ENCODE measurements at places on chromosomes 3 and 15. TPM values are rescaled to one million over a fixed set of nuclear protein-coding genes. Genes with fewer than 3 reads are reported as not detected.

Gene MAPK6
- 73.9 TPM for total RNA-seq

Gene SYNPR
- not detected for total RNA-seq

Gene C3orf20
- not detected for total RNA-seq

Gene SLC22A13
- total RNA-seq: 0.29 TPM

Gene RTP1
- not detected for total RNA-seq

Gene PBRM1
- total RNA-seq: 51.4 TPM

Gene ALPK3
- 0.12 TPM for total RNA-seq

Gene ZCWPW2
- 0.20 TPM for total RNA-seq

Gene ITGA11
- 90.7 TPM for total RNA-seq

Gene CFAP100
- total RNA-seq: not detected

Gene MBD4
- total RNA-seq: 37.5 TPM

Gene CASR
- total RNA-seq: not detected

Gene TRPM1
- total RNA-seq: not detected

Gene SKOR1
- total RNA-seq: not detected

Gene PYGO1
- total RNA-seq: 9.7 TPM

Gene RABL3
- total RNA-seq: 23.5 TPM

Gene PRKAR2A
- total RNA-seq: 38.7 TPM
